ENCODE measurements at places on chromosomes 16 and 17.

DNA sequence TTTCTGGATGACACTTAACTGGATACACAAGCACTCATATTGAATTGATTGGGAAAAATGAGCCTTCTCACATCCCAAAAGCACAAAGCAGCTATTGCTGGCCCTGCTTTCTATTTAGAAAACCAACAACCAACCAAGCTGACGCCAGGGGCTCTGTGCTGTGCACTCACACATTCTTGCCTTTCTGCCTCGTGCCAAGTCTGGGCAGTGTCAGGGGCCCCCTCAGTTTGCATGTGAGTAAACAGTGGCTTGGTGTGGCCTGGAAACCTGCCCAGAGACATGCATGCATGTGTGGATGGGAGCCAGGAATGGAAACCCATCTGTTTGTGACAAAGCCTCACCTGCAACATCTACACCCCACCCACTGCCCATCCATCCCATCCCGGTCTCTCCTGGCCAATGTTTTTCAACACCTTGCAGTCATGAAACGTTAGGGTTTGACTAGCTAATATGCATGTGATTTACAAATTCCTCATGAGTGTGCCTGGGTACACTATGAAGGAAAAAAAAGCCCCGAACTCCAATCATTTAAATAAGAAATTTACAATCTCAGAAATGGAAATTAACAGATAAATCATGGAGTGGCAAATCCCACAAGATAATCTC lies 20.4 kb downstream of the MIEF2 start:
- no peak for DNase-seq

DNA sequence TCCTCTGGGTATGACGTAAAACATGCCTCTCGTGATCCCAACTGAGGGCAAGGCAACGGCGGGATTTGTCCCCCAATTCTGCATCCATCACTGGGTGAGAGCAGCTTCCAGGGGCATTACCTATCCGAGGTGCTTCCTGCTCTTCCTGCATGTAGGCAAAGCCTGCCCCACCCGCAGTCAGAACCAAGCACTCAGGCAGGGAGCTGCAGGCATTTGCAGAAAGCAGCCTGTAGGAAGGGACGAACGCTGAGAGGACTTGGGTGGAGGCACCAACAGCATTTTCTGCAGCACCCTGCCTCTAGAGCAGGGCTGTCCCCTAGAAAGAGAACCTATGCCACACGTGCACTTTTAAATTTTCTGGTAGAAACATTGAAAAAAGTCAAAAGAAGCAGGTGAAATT lies 5.5 kb downstream of the BCO1 start:
- no peak for DNase-seq

- no peak for DNase-seq
Measured at GRCh38 chr17:20938988-20939615, 103.7 kb downstream of the USP22 start.

- no peak for DNase-seq
Measured at GRCh38 chr17:66830451-66830850, 4.5 kb upstream of the CACNG5 start.
